Suppressor macrophage (primary cell): ENCODE measurements at places on chromosomes 16 and 17.

DNA sequence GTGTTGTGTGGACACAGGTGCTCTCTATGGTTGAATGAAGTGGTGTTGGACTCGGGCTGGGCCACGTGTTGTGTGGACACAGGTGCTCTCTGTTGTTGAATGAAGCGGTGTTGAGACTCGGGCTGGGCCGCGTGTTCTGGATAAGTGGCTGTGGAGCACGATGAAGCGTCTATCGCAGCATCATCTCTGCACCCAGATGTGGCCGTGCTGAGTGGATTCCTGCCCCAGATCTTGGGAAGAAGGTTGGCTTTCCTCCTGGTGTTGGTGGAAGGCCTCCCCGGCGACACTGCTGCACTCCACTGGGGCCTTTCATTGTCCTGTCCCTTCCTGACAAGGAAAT lies 69.1 kb downstream of the RPTOR start:
- no peak for DNase-seq

- DNase-seq: peak; percentile 15
Measured at GRCh38 chr17:21039839-21040575, 2.8 kb downstream of the USP22 start.

GRCh38 chr16:62638324-62638911 lies 602.2 kb upstream of the CDH8 start:
- no peak for DNase-seq

GRCh38 chr17:41894791-41895331 lies 23.9 kb downstream of the ACLY start:
- no peak for DNase-seq

- DNase-seq: peak; percentile 79
Measured at GRCh38 chr17:74282587-74283370, 8.7 kb downstream of the DNAI2 start.

- peak; percentile 76 for DNase-seq
Measured at GRCh38 chr17:41686281-41686680, 2.4 kb upstream of the EIF1 start.

DNA sequence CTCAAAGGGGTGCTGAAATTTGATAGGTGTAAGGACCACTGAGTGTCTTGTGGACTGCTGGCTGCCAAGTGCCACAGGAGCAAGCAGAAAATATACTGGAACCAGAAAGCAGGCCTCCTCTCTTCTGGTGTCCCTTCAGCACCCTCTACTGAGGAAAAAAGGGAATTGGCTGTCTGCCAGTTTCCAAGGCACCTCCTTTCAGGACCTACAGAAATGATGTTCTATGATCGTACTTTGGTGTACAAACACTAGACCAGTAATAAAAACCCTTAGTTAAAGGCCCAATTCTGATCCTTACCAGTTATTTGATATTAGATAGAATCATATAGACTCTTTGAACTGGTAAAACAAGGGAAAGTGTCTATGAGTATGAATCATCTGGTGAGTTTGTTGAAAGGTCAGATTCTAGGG lies 35.8 kb upstream of the BCAS3 start:
- peak; percentile 87 for DNase-seq

DNA sequence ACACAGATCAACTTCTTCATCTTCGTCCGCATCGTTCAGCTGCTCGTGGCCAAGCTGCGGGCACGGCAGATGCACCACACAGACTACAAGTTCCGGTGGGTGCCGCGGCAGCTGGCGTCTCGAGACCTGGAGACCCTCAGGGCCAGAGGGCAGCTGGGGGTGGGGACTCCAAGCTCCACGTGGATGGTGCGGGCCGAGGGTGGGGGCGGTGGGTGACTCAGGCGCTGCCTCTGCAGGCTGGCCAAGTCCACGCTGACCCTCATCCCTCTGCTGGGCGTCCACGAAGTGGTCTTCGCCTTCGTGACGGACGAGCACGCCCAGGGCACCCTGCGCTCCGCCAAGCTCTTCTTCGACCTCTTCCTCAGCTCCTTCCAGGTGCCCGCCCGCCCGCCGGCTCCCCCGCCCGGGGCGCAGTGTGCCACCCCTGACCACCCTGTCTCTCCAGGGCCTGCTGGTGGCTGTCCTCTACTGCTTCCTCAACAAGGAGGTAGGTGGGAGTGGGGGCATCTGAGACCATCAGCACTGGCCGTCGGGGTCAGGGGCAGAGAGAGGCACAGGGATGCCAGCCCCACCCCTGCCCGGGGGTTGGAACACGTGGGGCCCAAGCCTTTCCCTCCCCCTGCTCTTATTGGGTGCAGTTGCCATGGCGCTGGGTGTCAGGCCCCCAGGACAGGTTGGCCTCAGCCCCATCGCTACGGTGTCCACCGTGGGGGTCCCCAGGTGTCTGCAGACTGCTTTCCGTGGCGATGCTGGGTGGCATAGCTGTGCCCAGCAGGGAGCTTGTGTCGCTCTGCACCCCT lies 8.8 kb downstream of the GCGR start:
- DNase-seq: no peak

GRCh38 chr16:27177031-27177774 lies 26.1 kb upstream of the KDM8 start:
- DNase-seq: no peak

DNA sequence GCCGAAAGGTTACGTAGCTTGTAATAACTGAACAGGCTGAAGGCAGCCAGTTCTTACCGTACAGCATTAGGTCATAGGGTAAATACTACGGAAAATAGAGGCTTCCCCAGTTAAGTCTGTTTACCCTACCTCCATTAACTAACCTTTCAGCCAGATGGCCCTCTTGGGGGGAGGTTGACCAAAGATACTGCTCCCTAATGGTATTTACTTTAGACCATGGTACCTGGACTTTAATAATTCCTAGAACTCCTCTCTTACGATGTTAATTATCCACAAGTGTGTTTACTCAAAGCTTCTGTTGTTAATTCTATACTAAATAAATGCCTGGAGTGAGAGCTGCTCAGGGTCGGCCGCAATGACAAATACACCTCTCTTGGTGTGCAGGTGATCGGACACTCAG lies 9.8 kb upstream of the ADAT1 start:
- no peak for DNase-seq

GRCh38 chr17:82583720-82584234 lies 64.2 kb downstream of the FOXK2 start:
- DNase-seq: peak; percentile 67

DNA sequence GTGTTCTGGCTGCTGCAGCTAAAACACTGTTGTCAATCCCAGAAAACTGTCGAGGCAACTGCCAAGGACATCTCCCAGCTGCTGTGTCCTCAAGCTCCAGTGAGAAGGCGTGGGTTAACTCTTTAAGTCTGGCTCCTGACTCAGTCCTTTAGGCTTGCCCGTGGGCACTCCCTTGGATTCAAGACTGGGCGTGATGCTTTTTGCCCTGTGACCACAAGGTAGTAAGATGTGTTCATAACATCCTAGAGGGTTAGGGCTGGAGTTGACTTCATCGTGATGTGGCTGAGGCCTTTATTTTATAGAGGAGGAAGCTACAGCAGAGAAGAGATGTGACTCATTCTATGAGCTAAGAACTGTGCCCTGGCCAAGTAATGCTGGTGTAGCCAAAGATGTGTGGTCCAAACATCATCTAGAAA lies 50.9 kb upstream of the TEKT3 start:
- no peak for DNase-seq

DNA sequence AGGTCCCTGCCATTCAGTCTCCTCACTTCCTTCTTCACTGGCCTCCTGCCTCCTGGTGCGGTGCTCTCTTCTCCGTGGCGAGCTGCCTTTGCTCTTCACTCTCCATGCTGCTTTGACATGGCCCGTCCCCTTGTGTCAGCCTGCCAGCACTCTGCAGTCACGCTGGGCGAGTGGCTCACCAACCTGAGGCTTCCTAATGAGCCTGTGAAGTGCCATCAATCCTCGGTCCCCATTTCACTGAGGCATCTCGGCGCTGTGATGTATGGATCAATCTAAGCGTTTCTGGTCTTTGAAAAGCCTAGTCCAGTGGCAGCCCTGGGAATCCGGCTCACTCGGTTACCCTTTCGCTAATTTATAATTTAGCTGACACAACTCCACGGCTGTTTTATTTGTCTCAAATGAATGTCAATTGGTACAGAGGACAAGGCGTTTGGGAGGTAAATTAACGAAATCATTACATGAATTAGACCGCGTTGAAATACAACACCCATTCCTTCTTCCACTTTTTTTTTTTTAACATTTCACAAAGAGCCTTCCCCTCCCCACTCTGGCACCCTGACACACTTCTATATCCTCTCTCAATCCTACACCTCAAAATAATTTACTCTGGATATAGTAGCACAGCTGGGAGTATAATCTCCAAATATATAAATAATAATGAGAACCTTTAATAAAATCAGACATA lies 610.7 kb downstream of the TMEM114 start:
- DNase-seq: no peak

DNA sequence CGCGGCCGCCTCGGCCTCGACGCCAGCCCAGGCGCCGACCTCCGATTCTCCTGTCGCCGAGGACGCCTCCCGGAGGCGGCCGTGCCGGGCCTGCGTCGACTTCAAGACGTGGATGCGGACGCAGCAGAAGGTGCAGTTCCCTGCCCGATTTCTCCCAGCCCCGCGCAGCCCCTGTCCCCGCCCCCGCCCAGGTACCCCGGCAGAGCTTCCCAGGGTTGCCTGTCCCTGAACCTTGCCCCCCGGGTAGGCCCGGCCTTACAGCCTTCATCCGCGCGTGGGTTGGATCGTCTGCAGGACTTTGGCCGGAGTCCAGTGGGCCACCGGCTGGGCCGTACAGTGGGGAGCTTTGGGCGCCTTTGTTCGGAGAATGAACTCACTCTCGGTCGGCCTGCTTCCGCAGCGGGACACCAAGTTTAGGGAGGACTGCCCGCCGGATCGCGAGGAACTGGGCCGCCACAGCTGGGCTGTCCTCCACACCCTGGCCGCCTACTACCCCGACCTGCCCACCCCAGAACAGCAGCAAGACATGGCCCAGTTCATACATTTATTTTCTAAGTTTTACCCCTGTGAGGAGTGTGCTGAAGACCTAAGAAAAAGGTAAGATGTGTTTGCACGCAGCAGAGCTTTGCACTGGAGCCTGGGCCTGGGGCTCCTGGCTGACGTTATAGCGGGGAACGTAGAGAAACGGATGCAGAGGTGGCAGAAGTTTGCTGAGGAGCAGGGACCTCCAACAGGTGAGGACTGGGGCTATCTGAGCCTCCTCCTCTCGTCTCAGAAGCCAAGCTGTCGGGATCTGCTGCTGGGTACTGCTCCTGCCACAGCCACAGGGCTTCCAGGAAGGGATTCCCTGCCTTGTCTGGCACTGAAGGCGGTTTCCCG lies 593 bp downstream of the GFER start:
- DNase-seq: no peak

DNA sequence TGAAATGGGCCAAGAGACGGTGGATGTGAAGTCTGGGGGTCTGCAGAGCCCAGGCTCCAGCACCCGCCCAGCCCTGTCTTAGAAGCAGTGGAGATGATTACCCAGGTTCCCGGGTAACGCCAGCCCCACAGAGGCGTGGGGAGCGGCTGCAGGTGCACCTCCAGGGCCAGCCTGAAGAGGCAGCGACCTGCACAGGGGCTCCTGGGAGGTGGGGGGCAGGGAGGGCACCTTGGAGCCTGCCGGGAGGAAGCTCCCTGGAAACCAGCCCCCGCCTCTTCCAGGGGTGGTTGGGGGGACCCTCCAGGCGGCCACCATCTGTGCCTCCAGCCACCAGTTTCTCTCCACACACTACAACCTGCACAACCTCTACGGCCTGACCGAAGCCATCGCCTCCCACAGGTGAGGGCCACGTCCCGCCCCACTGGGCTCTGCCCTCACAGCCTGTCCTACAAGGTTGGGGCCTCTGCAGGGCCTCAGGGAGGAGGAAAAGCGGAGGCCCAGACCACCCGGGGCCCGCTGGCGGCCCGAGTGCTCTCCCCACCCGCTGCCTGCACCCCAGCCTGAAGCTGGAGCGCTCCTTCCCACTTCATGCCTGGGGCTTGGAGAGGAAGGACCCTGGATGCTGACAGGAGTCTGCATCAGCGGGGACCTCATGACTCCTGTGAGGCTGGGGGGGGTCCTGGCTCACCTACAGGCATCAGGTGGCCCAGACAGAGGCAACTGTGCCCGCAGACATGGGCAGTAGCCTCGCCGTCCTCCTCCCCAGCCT lies 10.5 kb downstream of the GAA start:
- no peak for DNase-seq

GRCh38 chr16:21656795-21657768 lies 4.7 kb upstream of the IGSF6 start:
- DNase-seq: peak; percentile 60

GRCh38 chr16:85988723-85989313 lies 89.9 kb downstream of the IRF8 start:
- no peak for DNase-seq

GRCh38 chr16:16096121-16096857 lies 127.0 kb downstream of the ABCC6 start:
- no peak for DNase-seq

GRCh38 chr16:71635632-71636031 lies 9.6 kb downstream of the MARVELD3 start:
- peak; percentile 79 for DNase-seq

- DNase-seq: no peak
Measured at GRCh38 chr17:60388742-60389141, 3.2 kb downstream of the USP32 start.

DNA sequence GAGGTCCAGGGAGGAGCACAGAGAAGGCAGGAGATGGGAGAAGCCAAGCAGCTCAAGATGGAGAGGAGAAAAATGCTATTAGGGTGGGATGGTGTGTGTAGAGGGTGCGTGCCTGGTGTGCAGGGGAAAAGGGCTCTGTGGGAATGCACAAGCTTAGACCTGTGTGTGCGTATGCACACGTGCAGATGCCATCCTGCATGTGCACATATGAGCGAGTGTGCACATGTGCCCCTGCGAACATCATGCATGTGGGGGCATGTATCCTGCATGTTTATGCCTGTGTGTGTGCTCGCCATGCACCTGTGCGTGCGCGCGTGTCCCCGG lies 438 bp upstream of the KCNJ12 start:
- DNase-seq: no peak

DNA sequence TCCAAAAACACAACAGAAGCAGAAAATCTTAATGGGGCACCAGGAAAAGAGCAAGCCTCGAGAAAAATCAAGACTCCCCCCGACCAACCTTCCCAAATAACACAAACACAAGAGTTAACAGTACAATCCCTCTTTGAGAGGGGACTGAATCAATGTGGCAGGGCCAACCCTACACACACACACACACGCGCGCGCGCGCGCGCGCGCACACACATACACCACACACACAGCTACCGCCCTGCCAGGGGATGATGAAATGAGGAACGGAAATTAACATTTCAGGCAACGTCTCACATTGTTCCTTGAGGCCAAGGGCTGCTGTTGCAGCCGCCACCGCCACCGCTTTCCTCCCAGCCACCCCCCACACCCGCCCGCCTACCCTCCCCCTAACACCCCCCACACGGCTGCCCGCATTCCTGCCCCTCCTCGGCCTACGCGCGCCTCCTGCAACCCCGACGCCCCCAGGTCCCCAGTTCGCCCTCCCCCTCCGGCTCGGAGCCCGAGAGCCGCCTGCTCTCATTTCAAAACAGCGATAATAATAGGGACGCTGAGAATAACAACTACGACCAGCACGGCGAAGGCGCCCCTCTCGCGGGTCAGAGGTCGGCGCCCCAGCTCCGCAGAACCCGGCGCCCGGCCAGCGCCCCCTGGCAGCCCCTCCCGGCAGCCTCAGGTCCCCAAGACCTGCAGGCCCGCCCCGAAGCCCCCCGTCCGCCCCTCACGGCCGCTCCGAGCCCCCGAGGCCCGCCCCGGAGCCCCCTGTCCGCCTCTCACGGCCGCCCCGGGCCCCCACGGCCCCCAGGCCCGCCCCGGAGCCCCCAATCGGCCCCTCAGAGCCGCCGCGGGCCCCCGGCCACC lies 1.1 kb downstream of the ANKRD11 start:
- peak; percentile 96 for DNase-seq

GRCh38 chr17:44273607-44274006 lies 5.7 kb upstream of the SLC4A1 start:
- DNase-seq: no peak
